ENCODE measurements at places on chromosomes 4 and X.

- no peak for DNase-seq
Measured at GRCh38 chrX:155962906-155963305, 34.6 kb upstream of the IL9R start.

- no peak for DNase-seq
Measured at GRCh38 chrX:37943554-37944344, 62.6 kb upstream of the SYTL5 start.

GRCh38 chrX:100315566-100315965 is 94.5 kb downstream of the PCDH19 start:
- no peak for DNase-seq

DNA sequence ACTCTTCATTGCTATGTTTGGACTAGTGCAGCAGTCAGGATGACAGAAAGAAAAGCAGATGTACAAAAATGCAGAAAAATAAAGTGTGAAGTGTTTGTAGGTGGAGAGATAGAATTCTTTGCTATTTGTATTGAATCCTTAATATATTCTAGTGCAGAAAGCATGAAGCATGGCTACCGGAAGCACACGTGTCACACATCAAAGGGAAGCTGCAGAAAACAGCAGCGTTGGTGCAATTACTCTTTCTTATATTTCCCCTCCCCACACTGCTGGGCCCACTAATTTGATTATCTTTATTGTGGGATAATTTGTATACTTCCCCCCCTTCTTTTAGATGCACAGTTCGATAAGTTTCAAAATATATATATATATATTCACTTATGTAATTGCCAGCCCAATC is 35.9 kb upstream of the TAPT1 start:
- no peak for DNase-seq

DNA sequence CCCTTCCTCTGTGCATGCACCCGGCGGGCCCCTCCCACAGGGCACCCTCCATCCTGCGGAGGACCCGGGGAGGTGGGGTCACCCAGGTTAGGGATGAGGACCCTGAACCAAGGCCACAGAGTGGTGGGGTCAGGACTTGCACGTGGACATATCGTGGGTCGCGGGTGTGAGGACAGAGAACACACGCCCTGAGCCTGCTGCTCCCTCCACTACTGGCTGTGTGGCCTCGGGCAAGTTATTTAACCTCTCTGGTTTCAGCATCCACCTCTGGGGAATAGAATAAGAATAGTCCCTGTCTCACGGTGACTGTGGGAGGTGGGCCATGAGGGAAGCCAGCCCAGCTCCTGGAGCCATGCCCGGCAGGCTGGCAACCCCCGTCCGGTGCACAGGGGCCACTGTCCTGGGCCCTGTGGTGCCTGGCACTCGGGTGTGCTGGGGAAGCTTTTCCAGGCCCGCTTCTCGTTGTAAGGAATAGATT is 5.1 kb downstream of the PSAPL1 start:
- peak; percentile 13 for DNase-seq

- no peak for DNase-seq
Measured at GRCh38 chr4:55993994-55994663, 45.4 kb downstream of the CEP135 start.

DNA sequence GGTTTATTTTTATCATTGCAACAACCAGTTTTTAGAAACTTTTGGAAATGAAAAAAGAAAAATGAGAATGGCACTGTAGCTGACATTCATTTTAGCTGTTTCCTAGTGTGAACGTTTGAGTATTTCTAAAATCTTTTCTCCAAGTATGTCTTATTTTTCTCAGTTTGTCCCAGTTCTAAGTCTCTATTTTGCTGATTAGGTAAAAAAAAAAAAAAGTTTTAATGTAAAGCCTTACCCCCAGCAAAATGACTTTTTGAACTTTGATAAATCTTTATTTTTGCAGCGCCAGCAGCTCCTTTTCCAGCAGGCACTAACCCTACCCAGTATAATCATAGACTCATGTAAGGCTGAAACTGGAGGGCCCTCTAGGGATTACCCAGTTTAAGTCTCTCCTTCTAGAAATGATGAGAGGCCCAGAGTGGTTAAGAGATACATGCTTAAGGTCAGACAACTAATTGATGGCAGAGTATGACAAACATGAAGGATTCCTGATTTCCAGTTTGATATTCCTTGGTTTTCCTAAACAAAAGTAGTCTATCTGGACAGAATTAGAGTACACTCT is 84.3 kb upstream of the SLC4A4 start:
- no peak for DNase-seq

DNA sequence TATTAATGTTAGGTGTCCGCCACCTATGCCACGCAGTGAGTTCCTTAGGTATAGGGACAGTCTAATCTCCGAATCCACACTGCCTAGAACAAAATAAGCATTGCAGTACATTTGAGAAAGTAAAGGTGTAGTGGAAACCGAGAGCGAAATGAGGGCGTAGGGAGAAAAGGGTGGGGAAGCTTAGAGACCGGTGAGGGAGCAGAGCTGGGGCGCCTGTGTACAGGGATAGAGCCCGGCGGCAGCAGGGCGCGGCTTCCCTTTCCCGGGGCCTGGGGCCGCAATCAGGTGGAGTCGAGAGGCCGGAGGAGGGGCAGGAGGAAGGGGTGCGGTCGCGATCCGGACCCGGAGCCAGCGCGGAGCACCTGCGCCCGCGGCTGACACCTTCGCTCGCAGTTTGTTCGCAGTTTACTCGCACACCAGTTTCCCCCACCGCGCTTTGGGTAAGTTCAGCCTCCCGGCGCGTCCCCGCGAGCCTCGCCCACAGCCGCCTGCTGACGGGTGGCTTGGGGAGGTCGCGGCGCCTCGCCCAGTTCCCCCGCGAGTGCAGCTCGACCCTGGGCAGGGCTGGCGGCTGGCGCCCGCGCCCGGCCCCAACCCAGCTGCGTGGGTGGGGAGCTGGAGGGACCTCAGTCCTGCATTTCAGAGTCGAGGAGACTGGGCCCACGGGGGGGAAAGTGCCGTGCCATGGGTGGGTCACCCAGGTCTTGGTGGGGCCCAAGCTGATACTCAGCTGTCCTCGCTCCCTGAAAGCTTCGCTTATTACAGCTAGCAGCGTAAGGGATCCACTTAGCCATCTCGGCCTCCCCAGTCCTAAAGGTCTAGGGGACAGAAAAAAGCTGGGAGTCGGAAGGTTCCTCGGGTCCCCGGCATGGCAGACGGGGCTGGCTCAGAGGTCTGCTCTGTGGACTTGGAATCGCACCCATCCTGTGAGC is at the start of gene ANXA3:
Gene ANXA3, plus strand, starts transcription at position 351 of the 932 bp plus-strand sequence. CDS start 2,704 bp downstream, outside the sequence.
- DNase-seq, result peak; percentile 44

DNA sequence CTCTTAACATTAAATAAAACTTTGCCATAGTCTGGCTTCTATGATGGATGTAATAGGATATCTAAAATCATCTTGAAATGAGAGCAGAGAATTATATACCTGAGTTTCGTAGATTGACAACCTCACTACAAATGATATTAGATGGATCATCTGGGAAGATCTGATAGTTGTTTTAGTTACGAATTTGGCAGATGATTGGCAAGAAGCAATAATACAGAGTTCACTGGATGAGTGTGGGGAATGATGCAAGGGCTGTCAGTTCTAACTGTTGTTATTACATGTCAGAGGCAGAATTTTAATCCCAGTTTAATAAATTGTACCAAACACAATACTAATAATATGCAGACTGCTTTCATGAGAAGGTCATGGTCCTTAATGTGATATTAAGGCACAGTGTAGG is 585.2 kb downstream of the TRAM1L1 start:
- DNase-seq, result no peak
